ENCODE measurements at places on chromosomes 6 and 20. TPM values are rescaled to one million over a fixed set of nuclear protein-coding genes. Genes with fewer than 3 reads are reported as not detected.

- no peak for DNase-seq
These were observed 99.0 kb upstream of the LAMP5 start for GRCh38 chr20:9415426-9415825.

The HUS1B gene
- total RNA-seq: 1.1 TPM

The PI16 gene
- total RNA-seq: not detected

- DNase-seq: no peak
These were observed 6.2 kb downstream of the EYA2 start for GRCh38 chr20:46900826-46901225.

The CRISP3 gene
- total RNA-seq: not detected

The CFB gene
- not detected for total RNA-seq

The INSM1 gene
- total RNA-seq: 332 TPM

DNA sequence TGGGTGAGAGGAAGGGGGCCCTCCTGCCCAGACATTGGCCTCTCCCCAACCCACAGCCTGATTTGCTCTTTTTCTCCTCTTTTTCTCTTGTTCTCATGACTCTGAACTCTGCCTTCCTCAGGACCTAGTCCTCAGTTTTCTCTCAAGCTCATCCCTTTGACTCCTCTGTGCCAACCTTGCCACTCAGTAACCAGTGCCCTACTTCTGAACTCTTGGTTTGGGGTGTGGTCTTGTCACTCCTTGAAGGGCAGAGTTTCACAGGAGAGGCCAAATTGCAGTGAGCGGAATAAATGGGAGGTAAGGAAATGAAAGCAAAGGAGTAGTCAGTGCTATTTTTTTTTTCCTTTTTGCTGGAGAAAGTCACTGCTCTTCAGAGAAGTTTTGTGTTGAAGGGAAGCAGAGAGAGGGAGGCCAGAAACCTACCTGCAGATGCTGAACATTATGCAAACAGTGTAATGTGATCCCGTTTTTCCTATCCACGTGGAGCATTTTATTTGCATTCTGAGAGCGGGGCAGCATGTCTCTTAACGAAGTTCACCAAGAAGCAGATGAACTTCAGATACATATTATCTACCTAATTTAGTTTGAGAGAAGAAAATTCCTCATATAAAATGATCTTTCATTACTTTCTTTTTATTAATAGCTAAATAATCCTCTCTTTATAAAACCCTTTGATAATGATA lies 26.9 kb downstream of the CFAP61 start:
- DNase-seq: no peak

The GPX5 gene
- total RNA-seq: not detected

- DNase-seq: no peak
These were observed 322.7 kb downstream of the SYNE1 start for GRCh38 chr6:152314483-152314832.

- no peak for DNase-seq
These were observed 329 bp upstream of the ZKSCAN3 start for GRCh38 chr6:28349344-28349891.

DNA sequence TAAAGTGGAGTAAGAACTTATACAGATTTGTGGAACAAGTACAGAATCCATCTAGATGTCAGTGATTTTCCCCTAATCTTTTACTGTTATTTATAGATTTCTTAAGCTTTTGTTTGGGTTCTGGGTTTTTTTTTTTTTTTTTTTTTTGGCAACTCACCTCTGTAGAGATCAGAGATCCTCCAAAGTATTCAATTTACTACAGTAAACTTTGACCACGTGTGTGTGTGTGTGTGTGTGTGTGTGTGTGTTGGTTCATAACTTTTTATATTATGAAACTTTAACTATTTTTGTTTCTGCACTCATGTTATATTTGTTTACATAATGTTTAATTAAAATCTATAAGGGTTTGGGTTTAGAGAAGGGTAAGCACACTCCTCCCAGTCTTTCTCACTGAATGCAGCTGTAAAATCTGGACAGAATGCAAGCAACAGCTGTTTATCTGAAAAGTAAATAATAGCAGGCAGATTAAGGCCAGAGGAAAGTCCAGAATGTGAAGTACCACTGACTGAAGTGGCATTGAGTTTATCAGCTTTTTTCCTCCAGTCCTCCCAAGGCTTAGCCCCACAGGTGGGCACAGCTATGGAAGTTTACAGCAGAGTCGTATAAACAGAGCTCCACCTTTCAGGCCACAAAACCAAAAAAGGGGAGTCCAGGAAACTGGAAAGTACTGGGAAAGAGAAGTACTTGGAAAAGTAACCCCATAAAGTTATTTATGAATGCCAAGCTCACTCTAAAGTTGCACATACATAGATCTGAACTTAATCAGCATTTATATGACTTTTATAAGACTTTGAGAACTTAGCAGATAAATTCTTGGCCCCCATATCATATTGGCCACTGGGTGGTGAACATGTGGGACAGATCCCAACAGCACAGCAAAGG lies 43.0 kb upstream of the CD2AP start:
- DNase-seq: no peak

DNA sequence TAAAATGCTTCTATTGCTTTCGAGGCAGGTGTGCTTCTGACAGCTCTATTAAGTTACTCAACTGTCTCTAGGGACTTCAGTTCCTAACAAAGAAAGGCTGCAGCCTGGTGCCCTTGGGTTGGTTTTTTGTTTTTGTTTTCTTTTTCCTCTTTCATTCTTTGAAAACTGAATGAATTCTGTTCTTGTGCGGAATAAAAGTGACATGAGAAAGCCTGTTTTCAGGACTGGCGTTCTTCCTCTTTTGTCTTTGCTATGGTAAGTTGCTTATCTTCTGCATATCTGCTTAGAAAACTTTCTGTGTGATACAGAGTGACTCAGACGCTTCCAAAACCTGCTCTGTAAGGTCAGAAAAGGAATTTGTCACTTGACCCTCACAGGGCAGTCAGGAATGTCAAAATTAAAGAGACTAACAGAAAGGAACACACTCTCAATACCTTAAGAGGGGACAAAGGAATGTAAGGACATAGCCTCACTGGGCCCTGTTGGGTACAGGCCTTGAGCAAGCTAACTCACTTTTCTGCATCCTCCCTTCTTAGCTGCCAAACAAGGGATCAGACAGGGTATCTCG lies 56.2 kb upstream of the NHSL1 start:
- no peak for DNase-seq

GRCh38 chr6:100188754-100189153 lies 194.7 kb upstream of the MCHR2 start:
- DNase-seq: no peak

- no peak for DNase-seq
These were observed 1.4 kb upstream of the SNTA1 start for GRCh38 chr20:33444797-33445560.

DNA sequence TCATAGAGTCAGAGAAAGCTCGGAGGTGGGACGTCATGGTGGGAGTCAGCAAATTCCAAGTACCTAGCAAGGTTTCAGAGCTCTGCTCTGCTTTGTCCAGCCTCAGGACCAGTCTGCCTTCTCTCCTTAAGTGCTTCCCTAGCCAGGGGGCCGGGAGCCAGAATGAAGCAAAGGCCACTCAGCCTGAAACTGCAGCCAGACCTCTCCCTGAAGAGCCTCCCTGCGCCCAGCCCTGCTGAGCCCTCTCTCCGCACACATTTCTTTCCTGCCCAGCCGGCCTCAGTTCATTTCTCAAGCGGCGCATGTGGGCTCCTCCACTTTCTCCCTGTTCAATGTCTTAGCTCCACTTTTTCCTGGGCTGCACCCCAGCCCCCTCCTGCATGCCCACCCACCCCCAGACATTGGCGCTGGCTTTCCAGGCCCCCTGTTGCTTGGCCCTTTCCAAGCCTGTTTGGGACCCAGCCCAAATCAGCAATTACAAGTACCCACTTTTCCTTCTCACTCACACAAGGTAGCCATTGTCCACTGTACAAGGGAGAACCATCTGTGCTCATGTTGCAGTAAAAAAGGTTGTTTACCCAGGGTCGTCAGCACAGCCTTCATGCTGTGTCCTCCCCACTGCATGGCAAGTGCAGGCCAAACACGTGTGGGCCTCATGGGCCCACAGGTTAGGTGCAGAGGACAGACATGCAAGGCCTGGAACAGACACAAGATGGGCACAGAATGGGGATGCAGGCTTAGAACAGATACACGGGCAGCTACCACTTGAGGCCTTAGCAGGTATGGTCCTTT lies 147.1 kb downstream of the MRPL14 start:
- DNase-seq: no peak

GRCh38 chr20:56430461-56430860 lies 18.4 kb downstream of the CASS4 start:
- DNase-seq: no peak

The OGFRL1 gene
- 21.4 TPM for total RNA-seq

GRCh38 chr6:19849755-19850154 lies 12.6 kb downstream of the ID4 start:
- DNase-seq: no peak

GRCh38 chr20:10864076-10864672 lies 190.4 kb upstream of the JAG1 start:
- DNase-seq: no peak

The ZNF831 gene
- total RNA-seq: not detected

GRCh38 chr20:20463933-20464374 lies 96.0 kb downstream of the INSM1 start:
- DNase-seq: peak; percentile 39

DNA sequence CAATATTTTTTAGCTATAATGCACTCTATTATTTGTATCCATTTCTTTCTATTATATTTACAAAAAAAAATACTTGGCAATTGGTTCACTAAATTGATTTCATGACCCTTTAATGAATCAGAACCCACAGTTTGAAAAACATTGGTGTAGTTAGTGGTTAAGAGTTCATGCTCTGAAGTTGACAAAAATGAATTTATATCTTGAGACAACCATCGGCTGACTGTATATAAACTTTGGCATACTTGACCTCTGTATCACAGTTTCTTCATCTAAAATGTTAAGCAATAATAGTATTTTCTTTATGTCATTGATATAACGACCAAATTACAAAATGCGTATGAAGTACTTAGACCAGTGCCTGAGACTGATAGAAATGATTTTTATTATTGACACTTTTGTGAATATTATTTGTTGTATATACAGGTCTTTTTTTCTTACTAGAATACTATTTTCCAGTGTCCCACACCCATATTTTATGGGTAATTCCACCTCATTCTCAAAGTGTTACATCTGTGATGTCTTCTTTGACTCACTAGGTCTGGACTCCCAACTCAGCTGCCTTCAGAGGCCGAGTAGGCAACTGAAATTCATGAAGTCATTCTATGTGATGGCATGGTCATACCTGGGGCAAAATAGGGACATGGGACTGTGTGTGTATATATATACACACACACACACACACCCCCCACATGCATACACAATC lies 459.2 kb downstream of the RFPL4B start:
- DNase-seq: no peak

The HLA-C gene
- 13.7 TPM for total RNA-seq

GRCh38 chr20:54292185-54292584 lies 84.3 kb downstream of the PFDN4 start:
- no peak for DNase-seq

DNA sequence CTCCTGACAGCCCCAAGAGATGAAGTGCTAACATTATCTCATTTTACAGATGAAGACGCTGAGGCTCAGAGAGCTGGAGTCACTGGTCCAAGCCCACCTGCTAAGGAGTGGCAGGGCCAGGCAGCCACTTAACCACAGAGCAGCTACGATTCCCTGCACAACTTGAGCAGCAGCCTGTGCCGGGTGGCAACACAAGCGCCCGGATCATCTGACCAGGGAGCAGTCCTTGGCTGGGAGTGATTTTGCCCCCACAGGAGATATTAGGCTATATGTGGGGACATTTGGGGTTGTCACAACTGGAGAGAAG lies 93.2 kb upstream of the PTPN1 start:
- no peak for DNase-seq

GRCh38 chr6:84150705-84151104 lies 76.7 kb downstream of the CEP162 start:
- no peak for DNase-seq

The PCSK2 gene
- total RNA-seq: 28.7 TPM

- no peak for DNase-seq
These were observed 97.3 kb upstream of the STXBP5 start for GRCh38 chr6:147106759-147107401.

DNA sequence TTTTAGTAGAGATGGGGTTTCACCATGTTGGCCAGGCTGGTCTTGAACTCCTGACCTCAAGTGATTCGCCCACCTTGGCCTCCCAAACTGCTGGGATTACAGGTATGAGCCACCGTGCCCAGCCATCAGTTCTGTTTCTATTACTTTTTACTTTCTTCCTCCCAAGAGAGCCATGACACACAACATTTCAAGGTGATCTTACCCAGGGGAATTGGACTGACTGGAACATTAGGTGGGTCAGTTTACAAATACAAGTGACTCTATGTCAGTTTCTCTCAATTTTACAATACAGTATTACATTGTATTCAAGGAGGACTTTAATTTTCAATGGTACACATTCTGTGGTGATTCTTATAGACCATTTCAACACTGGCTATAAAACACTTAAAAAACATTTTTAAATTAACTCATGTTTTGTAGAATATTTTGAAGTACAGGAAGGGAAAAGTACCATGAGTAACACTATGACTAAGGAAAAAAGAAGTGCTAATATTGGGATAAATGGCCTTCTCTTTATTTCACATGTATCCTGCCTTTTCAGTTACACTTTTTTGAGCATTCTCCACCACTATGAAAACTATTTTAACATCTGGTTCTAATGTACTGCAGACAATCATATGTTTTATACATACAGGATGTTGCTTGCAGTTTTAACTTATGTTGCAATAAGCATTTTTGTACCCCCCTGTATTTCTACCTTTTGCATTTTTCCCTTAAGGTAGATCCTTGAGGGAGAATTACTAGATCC lies 8.4 kb downstream of the TPBG start:
- no peak for DNase-seq

The CARMIL1 gene
- total RNA-seq: 4.8 TPM
